ENCODE measurements at places on chromosomes 4 and X.
A peak's percentile ranks its signal among the peaks of the same experiment; 100 is the strongest.

- no peak for DNase-seq
Observed at GRCh38 chr4:184812651-184813181, 13.1 kb downstream of the ACSL1 start.

DNA sequence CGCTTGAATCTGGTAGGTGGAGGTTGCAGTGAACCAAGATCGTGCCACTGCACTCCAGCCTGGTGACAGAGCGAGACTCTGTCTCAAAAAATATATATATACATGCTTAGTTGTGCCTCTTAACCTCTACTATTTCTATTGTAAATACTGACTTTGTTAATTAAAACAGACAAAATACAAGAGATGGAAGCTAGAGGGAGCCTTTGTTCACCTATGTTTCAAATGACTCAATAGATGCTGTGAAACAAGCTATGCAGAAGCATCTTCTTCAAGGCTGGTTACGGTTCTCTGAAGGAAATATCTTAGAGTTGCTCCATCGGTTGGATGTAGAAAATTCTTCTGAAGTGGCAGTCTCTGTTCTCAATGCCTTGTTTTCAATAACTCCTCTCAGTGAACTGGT lies 6.2 kb downstream of the NCAPG start:
- peak; percentile 16 for DNase-seq

DNA sequence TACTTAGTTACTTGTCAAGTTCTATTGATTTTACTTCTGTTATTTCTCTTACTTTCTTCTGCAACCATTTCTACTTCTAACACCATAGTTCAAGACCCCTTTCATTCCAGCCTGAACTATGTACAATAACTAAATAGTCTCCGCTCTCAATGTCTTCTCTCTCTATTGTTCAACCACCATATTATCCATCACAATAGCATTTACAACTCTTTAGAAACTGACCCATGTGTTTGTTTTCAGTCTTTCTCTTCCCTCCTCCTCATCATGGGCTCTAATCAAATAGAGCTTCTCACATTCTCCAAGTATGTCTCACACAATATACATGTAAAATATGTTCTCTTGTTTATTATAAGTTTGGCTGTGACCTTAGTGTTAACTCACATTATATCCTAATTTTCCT lies 143.6 kb downstream of the ZAR1 start:
- no peak for DNase-seq

DNA sequence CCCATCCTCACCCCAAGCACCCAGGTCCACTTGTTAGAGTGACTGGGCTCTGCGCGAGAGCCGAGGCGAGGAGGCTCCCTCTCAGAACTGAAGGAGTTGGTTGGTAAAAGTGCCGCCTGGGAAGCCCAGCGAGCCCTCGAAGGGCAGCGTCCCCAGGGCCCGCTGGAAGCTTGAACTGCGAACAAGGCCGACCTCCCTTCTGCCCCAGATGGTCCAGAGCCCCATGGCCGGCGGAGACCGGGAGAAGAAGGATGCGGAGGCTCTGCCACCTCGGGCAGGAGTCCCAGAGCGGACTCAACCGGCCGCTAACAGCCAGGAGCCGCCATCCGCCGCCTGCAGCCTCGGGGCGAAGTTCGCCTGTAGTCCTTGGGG lies 116.3 kb upstream of the TEX13C start:
- DNase-seq, result no peak
